ENCODE measurements at places on chromosomes 2 and 18.

GRCh38 chr18:49898421-49898820 lies 85.1 kb upstream of the ACAA2 start:
- no peak for DNase-seq

DNA sequence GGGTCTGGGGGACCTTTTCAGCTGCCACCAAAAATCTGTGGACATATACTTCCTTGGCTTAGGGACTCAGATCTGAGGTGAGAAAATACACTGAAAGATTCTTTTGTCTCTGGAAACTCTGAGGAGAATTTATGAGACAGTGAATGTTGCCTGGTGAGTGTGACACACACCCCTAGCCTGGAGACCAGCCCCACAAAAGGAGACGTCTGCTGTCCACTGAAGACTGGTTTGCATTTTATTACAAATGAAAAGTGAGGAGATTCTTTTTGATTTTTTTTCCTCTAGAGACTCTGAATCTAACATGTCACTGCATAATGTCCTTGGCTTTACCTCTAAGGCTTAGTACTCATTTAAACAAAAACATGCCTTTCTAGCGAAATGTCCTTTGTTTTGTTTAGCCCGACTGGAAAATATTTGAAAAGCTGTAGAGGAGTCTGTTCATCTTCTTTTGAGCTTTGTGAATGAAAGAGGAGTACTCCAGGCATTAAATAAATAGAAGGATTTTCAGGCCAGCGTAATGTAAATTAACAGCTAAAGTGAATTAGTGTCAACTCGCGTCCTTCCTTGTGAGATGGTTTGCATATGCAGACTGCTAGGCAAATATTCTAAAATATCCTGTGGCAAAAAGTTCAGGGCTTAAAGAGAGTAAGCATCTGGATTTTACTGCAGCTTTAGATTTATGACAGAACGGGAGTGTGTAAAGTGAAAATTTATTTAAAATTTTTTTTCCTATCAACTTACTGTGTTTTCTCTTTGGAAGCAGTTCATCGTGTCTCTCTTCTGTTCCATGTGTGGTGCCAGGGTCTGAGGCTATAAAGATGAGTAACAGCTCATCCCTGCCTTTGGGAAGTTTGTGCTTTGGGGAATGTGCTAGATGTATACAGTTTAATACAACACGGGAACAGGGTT lies 125.4 kb downstream of the VWA3B start:
- DNase-seq, result no peak

DNA sequence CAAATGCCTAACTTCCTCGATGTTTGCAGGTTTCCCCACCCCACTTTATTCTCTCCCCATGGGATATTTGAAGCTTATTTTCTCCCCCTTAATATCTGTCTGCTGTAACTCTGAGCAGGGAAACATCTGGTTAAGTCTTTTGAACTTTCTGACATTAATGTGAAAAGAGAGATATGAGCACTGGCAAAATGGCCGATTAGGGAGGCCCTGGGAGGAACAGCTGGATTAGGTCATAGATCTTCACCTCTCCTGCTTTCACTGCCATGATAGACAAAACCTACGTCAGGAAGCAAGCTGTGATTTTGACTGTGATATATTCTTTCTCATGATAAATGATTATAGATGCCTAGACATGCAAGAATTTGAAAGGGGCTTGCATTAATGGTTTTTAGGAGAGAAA lies 43.6 kb downstream of the LYPD6B start:
- no peak for DNase-seq

GRCh38 chr2:232438951-232439757 lies 16.8 kb upstream of the ALPI start:
- DNase-seq, result no peak

DNA sequence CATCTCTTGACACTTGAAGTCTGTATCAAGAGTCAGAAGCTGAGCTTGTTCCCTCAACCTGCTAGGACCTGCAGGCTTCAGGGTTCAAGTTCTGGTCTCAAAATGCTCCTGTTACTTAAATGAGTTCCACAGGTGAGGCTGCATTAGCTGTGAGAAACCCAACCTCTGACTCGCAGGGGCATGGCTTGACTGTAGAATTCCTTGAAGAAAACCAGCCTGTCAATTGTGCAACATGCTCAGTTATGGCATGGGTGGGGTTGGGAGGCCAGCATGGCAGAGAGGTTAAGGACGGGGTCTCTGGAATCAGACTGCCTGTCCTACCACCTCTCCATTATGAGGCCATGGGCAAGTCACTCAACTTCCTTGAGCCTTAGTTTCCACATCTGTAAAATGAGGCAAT lies 235.8 kb downstream of the EN1 start:
- no peak for DNase-seq

DNA sequence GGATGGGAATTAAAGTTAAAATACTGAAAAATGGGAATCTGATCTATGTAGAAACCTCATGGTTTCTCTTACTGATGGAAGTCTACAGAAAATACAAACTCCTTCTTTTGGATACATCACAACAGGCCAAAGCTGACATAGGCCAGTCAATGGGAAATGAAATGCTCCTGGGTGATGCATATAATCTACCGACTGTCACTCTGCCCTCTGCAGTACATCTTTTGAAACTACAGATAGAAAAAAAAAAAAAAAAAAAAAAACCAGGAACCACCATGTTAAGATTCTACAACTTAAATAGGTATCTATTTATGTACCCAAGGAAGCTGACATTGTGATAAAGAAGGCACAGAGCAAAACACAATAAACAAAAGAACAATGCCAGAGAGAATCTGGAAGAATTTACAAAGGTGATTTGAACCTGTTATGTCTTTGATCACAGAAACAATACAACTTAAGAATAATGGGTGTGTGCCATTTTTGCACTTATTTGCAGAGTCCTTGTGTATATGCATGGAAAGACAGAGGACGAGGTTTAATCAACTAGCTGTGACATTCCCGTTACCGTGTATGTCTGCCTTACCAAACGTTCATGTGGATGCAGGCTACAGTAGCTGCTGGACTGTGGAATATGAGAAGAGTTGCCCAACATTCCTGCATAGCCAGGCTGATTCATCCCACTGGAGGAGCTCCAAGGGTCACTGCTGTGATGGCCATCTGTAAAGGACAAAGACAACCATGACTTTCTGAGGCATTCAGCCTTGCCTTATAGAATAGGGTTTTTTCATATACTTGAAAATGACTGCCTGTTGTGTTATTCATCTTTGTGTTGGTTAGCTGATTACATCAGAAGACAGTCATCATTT lies 312.7 kb downstream of the TCF4 start:
- no peak for DNase-seq

GRCh38 chr18:3836483-3837335 lies 386.7 kb downstream of the TGIF1 start:
- no peak for DNase-seq

DNA sequence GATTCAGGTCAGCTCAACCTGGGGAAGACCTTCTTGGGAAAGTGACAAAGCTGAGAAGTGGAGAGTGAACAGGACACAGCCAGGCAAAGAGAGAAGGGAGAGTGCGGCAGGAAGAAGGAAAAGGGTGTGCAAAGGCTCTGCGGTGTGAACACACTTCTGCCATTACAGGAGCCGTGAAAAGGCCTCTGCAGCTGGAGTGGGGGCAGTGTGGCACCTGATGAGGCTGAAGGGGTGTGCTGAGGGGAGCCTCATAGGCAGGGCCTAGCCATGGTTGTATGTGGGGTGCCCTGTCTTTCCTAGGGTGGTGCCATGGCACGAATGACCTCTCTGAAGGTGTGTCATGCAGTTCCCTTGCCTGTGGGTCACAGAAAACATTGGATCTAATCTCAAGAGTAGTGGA lies 347.6 kb downstream of the CYRIA start:
- DNase-seq, result no peak

DNA sequence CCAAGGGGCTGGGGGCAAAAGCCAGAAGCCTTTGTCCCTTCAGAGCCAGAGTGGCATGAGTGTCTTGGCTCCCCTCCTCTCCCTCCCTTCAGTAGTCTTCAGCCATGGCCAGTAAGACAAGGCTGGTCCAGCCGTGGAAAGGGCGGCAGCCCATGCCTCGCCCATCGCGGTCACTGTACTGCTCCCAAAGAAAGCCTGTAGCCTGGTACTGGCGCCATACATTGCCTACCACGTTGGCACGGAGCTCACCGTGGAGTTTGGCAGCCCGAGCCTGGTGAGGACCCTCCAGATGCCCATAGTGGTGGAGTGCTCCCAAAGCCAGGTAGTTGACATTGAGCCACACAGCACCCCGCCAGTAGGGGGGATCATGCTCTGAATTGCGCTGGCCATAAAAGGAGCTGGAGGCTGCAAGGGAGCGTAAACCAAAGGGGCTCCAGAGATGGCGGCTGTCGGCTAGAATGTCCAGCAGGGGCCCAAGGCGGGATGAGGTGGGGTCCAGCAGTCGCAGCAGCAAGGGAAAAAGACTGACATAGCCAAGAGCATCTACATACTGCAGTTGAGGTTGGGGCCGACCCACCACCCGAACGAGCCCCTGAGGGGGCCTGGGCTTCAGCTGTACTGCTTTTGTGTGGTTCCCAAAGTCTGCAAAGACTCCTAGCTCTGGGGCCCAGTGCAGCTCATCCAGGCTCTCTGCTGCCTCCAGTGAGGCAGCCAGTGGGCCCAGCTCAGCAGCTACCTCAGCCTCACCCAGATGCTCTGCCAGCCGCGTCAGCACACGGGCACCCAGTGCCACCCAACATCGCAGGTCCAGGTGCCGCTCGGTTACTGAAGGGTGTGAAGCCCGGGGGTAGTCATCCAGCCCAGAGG lies 3.2 kb downstream of the WBP1 start:
- no peak for DNase-seq

- no peak for DNase-seq
Measured at GRCh38 chr2:68853915-68854314, 17.3 kb downstream of the BMP10 start.

GRCh38 chr2:217671075-217671474 lies 331.7 kb downstream of the TNS1 start:
- DNase-seq, result no peak

GRCh38 chr2:58110765-58111164 lies 64.2 kb downstream of the VRK2 start:
- no peak for DNase-seq

DNA sequence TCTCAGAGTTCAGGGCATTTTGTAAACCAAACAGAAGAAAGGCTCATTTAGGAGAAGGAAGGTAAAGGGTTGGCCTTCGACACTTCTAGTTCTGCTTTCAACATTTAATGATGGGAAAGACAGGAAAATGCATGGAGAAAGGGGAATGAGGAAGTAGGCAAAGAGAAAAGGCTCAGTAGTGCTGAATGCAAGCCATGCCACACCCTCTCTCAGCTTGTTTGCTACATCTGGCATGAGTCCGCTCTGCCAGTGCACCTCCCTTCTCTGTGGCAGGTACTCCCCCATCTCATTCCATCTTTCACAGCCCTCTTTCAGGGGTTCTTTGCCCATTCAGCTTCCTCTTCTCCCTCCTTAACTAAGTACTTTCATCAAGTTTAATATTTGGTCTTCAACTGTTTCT lies 120.9 kb upstream of the ITGB6 start:
- DNase-seq, result no peak

Measured in cortex of kidney (tissue), 1 donor.